ENCODE measurements at places on chromosomes 5 and 9. TPM values are rescaled to one million over a fixed set of nuclear protein-coding genes. Genes with fewer than 3 reads are reported as not detected.

Gene S100Z
- total RNA-seq, result not detected

DNA sequence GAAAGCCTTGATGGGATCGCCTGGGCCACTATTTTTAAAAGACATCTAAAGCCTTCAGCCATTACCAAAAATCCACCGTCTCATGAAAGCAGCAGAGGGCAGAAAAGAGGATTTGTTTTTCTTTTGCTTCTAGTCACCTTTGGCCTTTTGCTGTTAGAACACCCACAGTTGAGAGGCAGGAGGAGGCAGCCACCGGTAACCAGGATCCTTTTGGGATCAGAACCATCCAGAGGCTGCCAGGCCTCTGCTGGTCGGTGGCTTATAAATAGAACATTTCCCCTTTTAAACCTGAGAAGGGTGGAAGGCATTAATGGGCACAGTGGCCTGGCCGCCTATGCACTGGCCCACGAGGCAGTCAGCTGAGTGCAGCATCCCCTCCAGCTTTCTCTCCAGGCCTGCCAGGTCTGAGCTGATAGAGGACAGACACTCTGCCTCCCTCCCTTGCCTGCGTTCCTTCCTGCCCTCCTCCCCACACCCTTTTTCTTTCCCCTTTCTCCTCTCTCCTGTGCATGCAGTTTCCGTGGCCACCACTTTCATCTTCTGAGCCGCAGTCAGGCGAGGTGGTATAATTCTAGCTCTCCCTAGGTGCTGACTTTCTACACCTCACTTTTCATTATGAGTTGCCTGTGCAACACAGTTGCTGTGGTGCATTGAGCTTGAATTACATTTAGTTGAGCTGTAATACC lies 253.4 kb downstream of the ARHGAP26 start:
- DNase-seq, result no peak

DNA sequence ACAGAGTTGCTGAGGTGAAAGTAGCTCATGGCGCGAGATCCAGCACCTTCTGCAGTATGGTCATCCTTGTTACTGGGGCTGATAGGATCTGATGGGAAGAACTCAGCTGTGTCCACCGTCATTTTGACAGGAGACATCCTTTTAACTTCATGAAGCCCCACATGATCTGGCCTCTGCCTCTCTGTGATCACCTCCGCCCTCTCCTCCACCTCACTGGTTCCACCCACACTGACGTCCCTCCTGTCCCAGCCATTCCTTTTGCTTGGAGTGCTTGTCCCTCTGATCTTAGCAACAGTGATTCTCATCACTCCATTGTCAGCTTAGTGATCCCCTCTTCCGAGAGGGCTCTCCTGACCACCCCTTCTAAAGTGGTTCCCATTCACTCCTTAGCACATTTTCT lies 25.8 kb downstream of the NEUROG1 start:
- no peak for DNase-seq

- no peak for DNase-seq
These were observed 160.1 kb downstream of the GHR start for GRCh38 chr5:42583322-42583721.

Gene KCNT1
- total RNA-seq, result 0.17 TPM

GRCh38 chr5:121867403-121867802 lies 15.7 kb downstream of the FTMT start:
- DNase-seq, result no peak

Gene WDR31
- 2.8 TPM for total RNA-seq

Gene ANKDD1B
- total RNA-seq, result not detected

Gene NR4A3
- 2.0 TPM for total RNA-seq

- no peak for DNase-seq
These were observed 23.4 kb downstream of the SPAAR start for GRCh38 chr9:35932735-35933134.

Gene DMRTA1
- total RNA-seq, result 1.3 TPM

Gene NR3C1
- total RNA-seq, result 79.2 TPM

DNA sequence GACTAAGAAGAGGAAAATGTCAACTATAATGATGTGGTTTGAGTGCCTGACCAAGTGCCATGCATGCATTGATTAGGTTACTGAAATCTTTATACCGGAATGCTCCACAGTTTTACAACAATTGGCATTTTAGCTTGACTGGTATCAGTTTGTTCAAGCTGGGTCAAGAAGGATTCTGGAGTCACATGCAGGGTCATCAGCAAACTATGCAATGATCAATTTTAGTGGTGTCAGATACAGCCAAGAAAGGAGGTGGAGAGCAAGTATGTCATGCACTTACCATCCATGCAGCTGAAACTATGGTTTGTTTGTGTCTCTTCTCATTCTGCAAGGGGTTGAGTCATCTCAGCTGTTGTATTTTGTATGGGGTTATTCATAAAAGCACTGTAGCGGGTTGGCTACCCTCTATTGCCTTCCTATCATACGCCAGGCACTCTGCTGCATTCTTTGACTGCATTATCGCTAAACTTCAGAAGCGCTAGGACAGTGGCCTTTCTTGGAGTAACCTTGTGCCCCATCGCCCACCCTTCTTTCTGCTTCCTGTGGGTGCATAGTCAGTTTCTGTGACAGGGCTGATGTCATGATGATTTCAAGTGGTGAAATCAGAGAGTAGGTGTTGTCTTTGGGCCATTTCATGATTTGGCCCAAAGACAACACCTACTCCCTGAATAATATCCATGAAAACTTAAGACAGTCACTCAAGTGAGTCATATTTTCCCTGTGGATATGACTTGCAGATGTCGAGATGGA lies 145.4 kb downstream of the MTX3 start:
- peak; percentile 88 for DNase-seq

Gene FOXD4L5
- not detected for total RNA-seq

DNA sequence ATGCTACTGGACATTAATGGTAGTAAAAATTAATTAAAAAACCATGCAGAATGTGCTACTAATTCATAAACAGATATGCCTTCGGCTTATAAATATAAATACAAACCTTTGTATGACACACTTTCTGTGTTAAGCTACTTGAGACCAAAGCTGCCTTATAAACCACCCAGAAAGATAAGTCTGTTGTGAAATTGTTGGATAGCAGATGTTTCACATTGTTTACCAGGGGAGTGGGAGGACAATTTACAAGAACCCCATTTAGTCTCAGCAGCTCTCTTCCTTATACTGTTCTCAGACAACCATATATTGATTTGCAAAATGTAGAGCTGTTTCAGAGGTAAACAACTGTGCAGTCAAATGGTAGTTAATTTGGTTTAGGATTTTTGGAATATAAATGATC lies 524.4 kb downstream of the PRR16 start:
- no peak for DNase-seq

DNA sequence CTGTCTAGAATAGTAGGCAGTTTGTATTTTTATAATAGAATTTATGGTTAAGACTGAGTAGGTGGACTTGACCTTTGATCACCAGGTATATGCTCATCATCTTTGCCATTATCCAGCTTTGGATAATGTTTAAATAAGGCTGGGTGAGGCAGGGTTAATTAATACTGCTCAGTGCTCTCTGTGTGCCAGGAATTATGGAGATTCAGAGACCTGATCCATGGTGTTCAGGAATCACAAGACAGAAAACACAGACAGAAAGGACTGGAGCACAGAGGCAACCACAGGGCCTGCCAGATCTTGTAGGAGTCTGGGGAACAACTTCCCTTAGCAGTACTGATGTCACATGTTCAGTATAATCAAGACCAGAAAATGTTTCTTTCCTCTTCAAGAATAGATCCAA lies 186.3 kb upstream of the ADCY2 start:
- no peak for DNase-seq

DNA sequence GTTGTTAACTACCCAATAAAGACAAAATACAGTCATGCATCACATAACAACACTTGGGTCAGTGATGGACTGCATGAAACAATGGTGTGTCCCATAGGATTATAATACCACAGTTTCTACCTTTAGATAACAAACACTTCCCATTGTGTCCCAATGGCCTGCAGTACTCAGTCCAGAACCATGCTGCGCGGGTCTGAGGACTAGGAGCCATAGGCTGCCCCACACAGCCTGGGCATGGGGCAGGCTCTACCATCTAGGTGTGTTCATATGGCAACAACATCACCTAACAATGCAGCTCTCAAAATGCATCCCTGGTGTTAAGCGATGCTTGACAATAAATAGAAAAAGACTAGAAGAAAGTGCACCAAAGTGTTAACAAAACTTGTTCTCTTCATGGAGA lies 6.8 kb downstream of the IPPK start:
- no peak for DNase-seq

Gene LIX1
- 0.71 TPM for total RNA-seq

Gene OR1J2
- not detected for total RNA-seq

- no peak for DNase-seq
These were observed 248.7 kb downstream of the SPOCK1 start for GRCh38 chr5:137250421-137250820.

Gene CDC20B
- not detected for total RNA-seq

Gene TOR4A
- 7.6 TPM for total RNA-seq

DNA sequence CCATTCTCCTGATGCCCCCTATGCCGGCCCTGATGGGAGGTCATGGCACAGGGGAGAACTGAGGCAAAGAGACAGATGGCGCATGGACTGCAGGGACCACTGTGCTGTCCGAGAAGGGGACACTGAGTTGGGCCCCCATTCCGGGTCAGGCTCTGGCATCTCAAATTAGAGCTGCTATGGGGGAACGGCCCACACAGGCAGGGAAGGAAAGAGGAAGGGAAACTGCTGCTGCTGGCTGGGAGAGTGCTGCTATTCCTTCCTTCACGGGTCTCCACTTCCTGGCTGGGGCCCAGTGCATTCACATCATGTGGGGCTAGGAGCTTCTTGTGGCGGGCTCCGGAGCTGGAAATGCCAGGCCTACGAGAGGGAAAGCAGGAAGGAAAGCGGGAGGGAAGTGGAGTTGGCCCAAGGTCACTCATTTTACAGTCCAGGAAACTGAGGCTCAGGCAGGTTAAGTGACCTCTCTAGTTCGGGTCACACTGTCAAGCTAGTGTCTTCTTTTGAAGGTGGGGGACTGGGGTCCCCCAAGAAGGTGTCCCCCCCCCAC lies 1.3 kb upstream of the CARD19 start:
- no peak for DNase-seq

GRCh38 chr5:116291271-116291670 lies 206.4 kb downstream of the COMMD10 start:
- DNase-seq, result no peak

GRCh38 chr5:69202497-69202896 lies 13.1 kb downstream of the CENPH start:
- no peak for DNase-seq

GRCh38 chr9:119736491-119737454 lies 367.5 kb upstream of the BRINP1 start:
- peak; percentile 90 for DNase-seq

Gene PCDHB11
- total RNA-seq, result 4.6 TPM

- no peak for DNase-seq
These were observed 29.6 kb upstream of the UBAC1 start for GRCh38 chr9:135990468-135991429.

GRCh38 chr5:88391991-88392390 lies 123.3 kb upstream of the TMEM161B start:
- DNase-seq, result no peak

DNA sequence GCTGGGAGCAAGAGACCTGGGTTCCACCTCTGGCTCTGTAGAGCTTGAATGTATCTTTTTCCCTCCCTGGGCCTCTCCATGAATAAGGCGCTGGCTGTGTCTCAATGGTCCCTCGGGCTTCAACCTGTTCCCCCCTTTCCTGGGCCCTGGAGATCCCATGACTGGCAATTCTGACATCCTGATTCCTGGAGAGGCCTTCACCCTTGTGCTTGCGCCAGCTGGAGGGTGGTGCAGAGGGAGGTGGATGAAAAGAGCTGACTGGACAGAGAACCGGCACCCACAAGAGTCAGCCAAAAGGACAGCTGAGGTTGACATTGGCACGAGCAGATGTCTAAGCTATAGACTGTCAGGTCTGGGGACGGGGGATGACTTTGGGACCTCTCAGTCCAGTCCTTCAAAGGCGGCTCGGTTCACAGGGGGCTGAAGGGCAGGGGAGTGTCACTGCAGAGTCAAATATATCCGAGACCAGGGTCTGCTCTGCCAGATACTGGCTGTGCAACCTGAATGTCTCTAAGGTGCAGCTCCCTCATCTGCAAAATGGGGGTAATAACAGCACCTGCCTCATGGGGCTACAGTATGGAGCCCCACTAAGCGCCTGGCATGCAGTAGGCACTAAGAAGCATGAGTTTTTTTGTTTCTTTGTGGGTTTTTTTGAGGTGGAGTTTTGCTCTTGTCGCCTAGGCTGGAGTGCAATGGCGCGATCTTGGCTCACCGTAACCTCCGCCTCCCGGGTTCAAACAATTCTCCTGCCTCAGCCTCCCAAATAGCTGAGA lies 13.8 kb downstream of the DNM1 start:
- DNase-seq, result no peak

- DNase-seq, result no peak
These were observed 603.7 kb downstream of the BNC2 start for GRCh38 chr9:16266648-16267276.

Gene CCL28
- total RNA-seq, result 3.3 TPM

GRCh38 chr5:168472329-168472728 lies 13.9 kb upstream of the RARS1 start:
- no peak for DNase-seq

GRCh38 chr5:165328846-165329245 lies 1823.4 kb downstream of the MAT2B start:
- DNase-seq, result no peak

- DNase-seq, result no peak
These were observed 120.3 kb upstream of the SPATA31C2 start for GRCh38 chr9:88258601-88259000.

DNA sequence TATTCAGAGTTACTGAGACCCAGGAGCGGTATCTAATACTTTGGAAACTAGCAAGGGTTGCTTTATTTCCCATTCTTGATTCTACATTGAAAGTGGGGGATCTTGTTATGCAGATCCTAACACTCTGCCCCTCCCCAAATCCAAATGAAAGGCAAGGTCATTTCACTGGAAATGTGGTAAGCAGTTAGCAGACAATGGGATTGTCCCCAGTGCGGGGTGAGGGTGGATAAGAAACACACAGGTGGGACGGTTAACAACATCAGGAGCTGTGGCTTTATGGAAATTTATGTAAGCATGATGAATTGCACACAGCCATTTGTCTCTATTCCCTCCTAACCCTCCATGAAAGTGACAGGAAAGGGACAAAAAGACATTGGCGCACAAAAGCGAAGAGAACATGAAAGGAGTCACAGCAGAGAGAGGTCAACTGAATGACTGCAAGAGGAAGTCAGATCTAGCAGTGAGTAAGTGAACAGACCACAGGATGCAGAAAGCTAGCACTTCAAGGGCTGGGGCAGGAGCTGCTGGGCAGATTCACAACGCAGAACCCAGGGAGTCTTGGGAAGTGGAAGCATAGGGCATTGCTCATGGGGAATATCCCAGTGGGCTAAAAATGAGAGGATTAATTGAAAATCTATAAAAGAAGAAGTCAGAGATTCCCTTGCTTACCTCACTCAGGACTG lies 184.4 kb downstream of the HSD17B3 start:
- DNase-seq, result no peak

Gene TTC23L
- total RNA-seq, result not detected

Gene PCDHB14
- 9.9 TPM for total RNA-seq

GRCh38 chr5:36494841-36495601 lies 111.4 kb upstream of the SLC1A3 start:
- no peak for DNase-seq
